ENCODE measurements at places on chromosomes 12 and 14. TPM values are rescaled to one million over a fixed set of nuclear protein-coding genes. Genes with fewer than 3 reads are reported as not detected.

Gene FOXG1
- not detected for total RNA-seq

Gene GARIN6
- not detected for total RNA-seq

DNA sequence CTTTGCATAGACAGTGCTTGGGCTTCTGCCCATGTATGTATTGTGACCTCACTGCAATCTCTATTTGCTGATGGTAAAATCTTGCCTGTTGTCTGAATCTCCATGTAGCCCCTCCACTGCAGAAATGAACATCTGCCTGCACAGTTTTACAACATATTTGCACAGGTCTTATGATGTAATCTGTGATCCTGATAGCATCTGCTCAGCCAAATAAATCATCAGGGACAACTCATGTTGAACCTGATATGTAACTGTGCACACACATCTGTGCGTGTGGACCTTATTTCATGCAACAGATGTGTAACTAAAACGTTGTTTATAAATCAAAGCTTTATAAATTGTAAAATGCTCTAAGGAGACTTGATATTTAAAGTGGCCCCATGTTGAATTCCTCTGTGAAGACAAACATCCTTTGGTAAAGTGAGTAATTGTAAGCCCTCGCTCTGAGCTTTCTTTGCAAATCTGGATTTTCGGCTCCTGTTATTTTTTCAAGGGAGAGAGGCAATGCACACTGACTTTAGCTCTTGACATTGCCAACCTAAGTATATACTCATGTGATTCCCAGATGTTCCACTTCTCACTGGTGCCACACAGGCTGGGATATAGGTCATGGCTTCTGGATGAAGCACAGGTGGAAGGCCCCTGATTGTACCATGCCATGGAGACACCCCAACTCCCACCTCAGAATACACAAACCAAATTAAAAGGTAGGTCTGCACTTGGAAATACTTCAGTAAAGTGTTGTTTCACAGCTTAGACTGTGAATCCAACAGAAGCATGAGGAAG is 371.3 kb downstream of the GRIN2B start:
- no peak for DNase-seq

DNA sequence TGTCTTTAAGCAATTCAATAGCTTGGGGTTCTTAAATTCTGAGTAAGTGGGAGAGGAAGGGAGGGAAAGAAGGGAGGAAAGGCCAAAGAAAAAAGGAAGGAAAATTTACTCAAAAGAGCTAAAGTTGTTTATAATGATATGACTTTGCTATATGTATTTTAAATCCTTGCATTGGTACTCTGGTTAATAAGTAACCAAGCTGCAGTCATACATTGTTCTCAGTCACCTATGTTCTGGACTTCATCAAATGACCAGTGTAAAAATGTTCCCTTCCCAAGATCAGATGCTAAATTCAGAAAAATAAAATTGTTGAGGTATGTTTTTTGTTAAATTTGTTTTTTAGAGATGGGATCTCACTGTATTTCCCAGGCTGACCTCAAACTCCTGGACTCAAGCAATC is 259.9 kb upstream of the CPNE8 start:
- DNase-seq = no peak

DNA sequence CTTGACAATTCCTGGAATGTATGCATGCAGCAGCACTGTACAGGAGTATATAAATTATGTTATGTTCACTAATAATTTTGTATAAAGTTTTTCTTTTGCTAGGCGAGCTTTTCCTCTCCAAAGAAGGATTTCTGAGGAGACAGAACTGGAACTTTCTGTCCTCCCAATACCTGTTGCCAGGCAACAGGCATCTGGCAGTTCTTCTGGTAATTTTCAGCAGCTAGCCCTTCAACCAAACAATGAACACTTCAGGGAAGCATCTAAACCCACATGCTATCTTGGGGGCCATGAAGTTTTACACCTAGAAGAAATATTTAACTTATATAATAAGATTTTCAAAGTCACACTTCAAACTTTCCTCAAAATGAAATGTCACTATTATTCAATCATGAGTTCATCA is 162.9 kb upstream of the SYT10 start:
- no peak for DNase-seq

GRCh38 chr12:12938541-12938940 is 13.4 kb downstream of the GPRC5D start:
- DNase-seq = no peak

Gene CISTR
- total RNA-seq = not detected

DNA sequence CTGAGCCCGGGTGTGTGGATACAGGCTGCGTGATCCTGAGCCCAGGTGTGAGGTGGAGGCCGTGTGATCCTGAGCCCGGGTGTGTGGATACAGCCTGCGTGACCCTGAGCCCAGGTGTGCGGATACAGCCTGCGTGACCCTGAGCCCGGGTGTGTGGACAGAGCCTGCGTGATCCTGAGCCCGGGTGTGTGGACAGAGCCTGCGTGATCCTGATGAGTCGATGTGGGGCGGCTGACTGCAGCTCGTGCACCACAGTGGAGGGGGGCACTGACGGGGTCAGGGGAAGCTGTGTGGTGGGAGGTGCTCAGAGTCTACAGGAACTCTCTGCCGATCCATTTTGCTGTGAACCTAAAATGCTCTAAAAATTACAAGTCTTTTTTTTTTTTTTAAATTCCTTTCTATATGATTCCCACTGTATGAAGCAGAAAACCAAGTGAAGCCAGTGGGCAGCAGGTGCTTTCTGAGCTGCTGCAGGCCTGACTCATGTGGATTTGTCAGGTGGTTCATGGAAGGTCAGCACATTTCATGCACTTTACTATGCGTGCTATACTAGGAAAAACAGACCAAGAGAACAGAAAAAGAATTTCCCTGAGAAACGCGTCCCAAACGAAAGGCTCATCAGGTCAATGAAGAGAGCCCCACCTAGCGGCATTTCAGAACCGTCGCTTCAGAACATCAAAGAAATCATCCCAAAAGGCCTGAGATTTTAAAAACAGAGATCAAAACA is 19.3 kb downstream of the BRF1 start:
- no peak for DNase-seq

Gene KLRF1
- total RNA-seq = not detected

- DNase-seq = no peak
Measured at GRCh38 chr12:70757830-70758493, 120.7 kb upstream of the PTPRB start.

DNA sequence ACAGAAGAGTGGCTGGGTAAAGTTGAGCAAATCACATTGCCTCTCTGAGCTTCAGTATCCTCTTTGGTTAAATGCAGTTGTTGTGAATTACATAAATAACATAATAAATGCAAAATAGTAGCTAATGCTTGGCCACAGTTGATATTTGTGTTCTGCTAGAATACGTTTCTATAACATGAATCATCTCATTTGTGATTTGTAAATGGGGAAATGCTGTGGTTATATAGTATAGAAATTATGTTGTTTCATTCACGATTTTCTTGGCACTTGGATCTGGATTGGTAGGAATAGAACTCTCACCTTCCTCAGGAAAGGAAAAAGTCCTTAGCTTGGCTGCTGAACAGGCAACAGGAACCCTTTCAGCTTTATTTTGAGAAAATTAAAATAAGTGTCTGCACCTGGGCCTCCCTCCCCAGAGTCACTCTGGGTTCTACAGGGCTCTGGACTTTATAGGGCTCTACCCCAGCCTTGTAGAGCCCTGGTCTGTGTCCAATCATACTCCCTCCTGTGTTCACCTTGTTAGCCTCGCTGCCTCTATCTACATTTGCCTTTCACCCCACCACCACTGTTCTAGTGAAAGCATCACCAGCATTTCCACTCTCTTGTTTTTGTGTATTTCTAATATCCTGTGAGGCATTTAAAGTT is 107.7 kb upstream of the BCAT1 start:
- no peak for DNase-seq

Gene FAM186B
- total RNA-seq = 0.18 TPM

GRCh38 chr14:95585953-95586620 is 51.2 kb downstream of the GLRX5 start:
- DNase-seq = no peak

Gene OVCH1
- total RNA-seq = not detected

- DNase-seq = no peak
Measured at GRCh38 chr12:14892726-14893505, 7.3 kb upstream of the MGP start.

Gene B3GNT4
- total RNA-seq = not detected

DNA sequence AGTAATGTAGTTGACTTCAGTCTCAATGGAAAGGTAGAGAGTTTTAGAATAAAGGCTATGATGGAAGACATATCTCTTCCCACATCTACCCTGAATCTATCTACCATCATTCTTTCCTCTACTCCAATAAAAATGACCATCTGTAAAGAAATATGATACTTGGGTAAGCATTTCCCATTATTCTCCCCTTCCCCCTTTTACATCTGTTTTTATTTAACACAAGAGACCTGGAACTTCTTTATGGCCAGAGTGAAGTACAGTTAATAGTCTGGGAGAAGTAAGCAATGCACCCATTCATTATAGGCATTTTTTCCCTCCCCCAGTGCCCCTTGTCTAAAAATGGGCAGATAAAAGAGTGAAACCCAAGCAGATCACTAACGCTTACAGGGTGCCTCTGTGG is 6.5 kb downstream of the TPH2 start:
- DNase-seq = no peak

- DNase-seq = no peak
Measured at GRCh38 chr12:84198294-84198946, 714.2 kb downstream of the SLC6A15 start.

Gene LTB4R2
- total RNA-seq = 16.2 TPM

DNA sequence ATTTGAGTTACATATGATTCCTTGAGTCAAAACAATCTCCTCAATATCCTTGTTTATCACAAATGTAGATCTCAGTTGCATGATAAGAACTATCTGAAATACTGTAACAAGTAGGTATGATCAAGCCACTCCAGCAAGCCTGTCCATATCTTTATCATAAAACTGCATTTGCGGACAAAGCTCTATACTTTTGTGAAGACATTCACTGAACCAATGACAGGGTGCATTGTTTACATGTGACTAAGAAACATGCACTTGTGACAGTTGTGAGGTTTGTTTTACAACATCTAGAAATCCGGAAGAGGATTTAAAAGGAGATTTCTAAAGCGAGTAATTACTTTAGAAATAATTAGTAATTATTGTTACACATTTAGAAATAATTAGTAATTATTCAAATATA is 111.7 kb downstream of the PPP2R5E start:
- no peak for DNase-seq

DNA sequence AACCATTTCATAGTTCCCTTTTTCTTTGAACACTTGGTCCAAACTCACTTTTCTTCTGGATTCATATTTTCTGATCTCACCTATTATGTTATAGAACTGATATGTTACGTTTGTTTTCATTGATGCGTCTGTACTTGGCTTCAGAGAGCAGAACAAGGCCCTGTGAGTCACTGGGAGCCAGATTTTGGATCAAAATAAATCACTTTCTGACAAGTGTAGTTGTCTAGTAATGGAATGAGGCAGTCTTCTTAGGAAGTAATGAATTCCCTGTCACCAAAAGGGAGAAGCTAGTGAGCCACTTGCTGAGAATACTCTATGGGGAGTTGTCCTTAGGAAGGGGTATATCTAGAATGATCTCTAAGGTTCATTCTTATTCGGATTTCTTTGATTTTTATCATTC is 10.2 kb downstream of the BICD1 start:
- DNase-seq = no peak

Gene KRT74
- not detected for total RNA-seq

DNA sequence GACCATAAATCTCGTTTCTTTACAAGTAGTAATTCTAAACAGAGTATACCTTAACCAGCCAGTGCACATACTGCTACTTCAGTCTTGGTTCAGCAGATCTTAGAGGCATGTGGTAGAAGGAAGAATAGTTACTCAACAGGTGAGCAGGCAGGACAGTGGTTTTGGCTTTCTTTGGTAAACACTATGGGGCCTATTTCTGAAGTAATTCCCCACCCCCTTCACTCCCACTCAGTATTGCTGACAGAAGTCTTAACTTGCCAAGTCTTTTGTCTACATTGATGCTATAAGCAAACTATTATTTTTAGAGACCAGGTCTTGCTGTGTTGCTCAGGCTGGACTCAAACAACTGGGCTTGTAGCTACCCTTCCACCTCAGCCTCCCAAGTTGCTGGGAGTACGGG is 68.5 kb downstream of the FBXO34 start:
- no peak for DNase-seq

Gene NRL
- 4.8 TPM for total RNA-seq

GRCh38 chr12:44889162-44889561 is 13.0 kb upstream of the NELL2 start:
- DNase-seq = no peak

DNA sequence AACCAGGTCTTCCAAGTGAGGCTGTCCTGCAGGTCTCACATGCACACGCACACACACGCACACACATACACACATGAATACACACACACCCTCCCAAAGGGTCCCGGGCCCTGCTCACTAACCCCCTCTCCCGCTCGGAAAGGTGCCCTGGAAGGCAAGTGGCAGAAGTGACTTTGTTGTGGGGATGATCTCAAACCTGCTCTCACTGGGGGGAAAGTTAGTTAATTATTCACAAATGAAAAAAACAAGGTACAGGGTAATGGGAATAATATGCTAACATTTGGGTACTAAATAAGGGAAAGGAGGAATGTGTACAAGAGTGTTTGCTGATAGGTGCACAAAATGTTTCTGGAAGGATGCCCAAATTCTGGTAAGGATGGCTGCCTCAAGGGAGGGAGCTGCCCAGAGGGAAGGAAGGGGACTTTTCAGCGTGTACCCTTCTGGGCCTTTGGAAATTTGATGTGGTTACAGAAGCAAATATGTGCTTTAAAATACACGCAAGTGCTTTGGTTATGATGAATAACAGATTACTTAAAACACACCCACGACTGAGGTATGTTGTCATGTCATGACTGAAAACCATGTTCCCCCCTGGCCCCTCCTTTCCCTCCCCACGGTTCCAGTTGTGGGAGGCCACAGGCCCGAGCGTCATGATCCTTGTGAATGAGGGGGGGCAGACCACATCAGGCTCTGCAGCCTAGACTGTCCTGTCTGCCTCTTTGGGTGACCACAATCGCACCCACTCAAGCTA is 43.3 kb upstream of the PLEKHG6 start:
- DNase-seq = no peak
